ENCODE measurements at places on chromosomes 3 and 15.

GRCh38 chr15:79858469-79858868, 38.3 kb downstream of the MTHFS start:
- no peak for DNase-seq

GRCh38 chr3:22244761-22245521, 493.9 kb upstream of the ZNF385D start:
- DNase-seq: no peak

- DNase-seq: no peak
Observed at GRCh38 chr3:74107451-74107850, 482.7 kb upstream of the PDZRN3 start.

- DNase-seq: no peak
Observed at GRCh38 chr15:36912311-36912712, 188.0 kb downstream of the MEIS2 start.

DNA sequence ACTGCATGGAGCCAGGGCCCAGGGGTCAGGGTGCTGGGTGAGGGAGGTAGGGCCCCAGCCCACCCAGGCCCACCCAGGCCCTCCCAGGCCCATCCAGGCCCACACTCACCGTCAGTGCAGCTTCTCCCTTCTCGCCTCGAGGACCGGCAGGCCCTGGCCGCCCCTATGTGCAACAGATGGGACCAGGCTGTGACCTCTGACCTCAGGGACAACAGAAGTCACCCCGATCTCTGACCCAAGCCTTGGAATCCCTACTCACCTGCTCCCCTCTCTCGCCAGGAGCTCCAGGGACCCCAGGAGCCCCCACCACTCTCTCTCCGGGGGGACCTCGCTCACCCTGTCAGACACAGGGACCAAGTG, 2.8 kb upstream of the UCN2 start:
- DNase-seq: no peak

- DNase-seq: no peak
Observed at GRCh38 chr3:149628957-149629670, 28.7 kb downstream of the WWTR1 start.

DNA sequence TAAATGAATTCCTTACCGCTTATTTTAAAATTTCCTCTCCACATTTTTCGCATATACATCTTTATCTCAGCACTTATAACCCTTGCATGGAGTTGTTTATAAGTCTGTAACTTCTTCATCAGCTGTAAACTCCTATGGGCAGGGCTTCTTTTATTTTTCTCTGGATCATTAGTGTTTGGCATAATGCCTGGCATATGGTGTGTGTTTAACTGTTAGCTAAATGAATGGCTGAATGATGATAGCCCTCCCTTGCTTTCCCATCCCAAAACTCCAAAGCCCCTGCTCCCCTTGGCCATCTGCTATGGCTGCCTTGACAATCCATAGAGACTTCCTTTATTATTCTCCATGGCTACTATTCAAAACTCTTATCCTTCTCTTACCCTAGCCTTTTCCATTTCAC, 48.1 kb upstream of the SEMA6D start:
- no peak for DNase-seq

DNA sequence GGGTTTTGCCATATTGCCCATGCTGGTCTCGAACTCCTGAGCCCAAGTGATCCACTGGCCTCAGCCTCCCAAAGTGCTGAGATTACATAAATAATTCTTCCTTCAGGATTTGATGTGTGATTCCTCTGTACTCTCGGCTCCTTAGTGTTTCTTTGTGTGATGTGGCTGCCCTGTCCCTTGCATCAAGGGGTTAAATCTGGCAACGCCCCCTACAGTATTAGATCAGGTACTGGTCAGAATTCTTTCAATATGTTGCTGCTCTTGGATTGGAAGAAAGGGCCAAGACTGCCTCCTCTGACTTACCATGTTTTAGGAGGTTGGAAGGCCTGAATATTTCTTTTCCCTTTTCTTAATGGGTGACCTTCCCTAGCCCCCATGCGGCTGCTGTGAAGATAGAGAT, 390.6 kb upstream of the WNT5A start:
- DNase-seq: no peak

DNA sequence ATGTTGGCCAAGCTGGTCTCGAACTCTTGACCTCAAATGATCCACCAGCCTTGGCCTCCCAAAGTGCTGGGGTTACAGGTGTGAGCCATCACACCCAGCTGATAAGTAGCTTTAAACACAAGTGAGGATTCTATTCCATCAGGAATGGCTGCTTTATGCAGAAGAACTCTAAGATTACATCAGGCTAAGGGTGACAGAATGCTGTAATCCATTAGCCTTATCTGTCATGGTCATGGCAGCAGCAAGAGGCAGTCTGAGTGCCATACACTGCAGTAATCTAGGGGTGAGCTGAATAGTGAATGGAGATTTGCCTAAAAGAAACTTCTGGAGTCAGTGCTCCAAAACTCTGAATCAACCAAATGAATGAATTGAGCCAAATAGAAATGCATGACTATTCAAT, 39.6 kb downstream of the LIPC start:
- DNase-seq: no peak

DNA sequence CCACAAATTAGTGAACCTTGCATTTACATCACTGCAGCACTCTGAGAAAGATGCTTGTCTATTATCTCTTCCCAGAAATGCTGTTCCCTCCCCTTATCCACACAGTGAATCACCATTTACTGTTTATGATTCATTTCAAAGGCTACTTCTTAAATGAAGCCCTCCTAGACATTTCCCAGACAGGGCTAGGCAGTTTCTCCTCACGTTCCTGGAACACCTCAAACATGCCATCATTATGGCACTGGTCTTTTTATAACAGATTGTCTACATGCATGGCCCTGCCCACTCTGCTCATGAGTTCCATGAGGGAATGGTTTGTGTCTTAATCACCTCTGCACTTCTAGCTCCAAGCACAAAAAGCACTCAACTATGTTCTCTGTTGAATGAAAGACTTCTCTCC, 32.2 kb upstream of the TM2D3 start:
- DNase-seq: no peak

GRCh38 chr3:89525609-89526008, 418.2 kb downstream of the EPHA3 start:
- no peak for DNase-seq

DNA sequence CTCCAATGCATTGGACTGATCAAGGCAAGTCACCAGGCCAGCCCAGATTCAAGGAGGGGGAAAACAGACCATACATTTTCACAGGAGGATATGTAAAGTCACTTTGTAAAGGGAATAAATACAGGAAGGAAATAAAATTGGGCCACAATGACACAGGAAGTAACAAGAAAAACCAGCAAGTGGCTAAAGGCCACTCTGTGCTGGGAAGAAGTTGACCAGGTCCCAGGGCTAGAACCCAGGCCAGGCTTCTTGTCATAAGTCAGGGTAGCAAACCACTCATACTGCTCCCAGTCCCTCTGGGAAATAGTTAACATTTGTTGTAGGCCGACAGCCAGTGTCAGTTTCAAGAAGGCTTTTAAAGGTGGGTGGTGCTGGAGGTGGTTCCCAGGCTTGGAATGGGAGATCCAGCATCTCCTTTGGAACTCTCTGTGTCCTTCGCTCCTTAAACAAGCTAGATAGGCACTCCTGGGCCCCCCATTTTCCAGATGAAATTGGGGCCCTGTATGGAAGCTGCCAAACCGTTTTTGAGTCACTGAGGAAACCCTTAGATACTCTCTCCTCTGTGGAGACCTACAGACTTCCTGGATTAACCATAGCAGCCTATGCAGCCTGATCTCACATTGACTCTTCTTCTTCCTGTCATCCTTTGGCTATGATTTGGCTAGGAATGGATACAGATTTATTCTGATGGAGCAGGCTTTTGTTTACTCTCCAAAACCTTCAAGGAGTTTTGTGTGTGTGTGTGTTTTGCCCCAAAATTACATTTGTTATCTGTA, 14.7 kb upstream of the EDC3 start:
- no peak for DNase-seq

- DNase-seq: peak; percentile 83
Observed at GRCh38 chr15:89740137-89740536, 10.9 kb downstream of the MESP1 start.
